ENCODE measurements at places on chromosomes 4 and X.

GRCh38 chr4:35757836-35758235 is 486.5 kb downstream of the ARAP2 start:
- no peak for DNase-seq

DNA sequence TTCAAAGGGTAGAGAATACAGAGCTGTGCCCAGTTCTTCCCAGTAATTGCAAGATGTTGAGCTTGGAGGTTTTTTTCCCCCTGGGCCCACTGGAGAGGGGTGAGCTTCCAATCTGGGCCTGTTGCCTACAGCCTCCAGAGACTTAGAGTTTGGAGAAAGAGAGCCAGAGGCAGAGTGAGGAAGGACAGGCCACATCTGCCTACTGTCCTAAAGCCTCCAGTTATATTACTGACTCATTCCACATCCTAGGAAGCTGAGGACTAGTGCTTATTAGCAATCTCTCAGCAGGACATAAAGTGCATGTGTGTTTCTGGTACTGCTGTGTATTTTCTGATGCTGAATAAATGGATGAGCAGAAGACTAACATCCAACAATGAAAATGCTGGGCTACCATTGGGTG is 181.0 kb upstream of the MAMLD1 start:
- DNase-seq, result peak; percentile 36

DNA sequence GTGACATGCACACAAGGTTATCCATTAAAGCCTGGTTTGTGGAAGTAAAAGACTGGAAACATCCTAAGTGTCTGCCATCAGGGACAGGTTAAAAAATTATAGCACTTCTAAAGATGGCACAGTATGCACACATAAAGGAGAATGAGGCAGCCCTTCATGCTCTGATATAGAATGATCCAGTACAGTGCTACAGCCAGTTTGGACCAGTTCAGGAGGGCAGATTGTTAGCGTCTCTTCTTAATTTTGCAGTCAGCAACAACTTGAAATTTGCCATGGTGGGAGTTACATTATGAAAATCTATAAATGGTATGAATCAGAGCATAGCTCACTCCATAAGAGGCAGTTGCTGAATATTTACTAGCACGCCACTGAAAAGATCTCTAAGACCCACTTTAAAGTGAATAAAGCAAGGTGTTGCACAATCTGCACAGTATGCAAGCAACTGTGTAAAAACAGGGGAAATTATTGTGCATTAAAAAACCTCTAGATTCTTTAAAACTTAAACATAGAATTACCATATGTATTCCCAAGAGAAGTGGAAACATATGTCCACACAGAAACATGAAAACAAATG is 20.3 kb upstream of the SOD3 start:
- peak; percentile 49 for DNase-seq

DNA sequence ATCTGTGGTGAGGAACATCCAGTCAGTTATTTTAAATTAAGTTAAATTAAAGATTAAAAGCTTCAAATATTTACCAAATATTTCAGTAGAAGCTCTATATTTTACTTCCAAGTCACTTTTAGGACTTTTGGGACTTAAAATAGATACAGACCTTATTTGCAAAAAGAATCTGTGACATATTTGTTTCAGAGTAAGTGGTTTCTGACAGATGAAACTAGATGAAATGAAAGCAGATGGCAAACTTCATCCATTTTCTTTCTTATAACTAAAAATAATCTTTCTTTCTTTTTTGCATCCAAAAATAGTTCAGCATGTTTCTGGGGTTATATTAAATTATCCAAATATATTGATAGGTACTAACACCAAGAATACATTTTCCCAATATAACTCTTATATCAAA is 6.6 kb upstream of the UTP3 start:
- no peak for DNase-seq

DNA sequence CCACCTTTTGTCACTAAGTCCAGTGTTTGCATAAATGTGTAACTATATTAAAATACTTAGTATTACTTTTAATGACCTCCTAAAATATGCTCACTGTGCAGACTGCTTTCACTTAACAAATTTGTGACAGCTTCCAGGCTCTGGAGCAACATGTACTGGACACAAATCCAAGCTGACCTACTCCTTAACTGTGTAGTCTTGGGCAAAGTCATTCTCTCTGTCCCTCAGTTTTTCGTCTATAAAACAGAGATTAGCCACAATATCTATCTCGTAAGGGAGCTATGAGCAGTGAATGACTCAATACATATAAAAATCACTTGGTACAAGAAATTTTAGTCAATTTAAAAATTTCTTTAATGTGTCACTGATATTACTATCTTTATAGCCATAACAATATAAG is 20.4 kb upstream of the RAB40A start:
- DNase-seq, result peak; percentile 25

DNA sequence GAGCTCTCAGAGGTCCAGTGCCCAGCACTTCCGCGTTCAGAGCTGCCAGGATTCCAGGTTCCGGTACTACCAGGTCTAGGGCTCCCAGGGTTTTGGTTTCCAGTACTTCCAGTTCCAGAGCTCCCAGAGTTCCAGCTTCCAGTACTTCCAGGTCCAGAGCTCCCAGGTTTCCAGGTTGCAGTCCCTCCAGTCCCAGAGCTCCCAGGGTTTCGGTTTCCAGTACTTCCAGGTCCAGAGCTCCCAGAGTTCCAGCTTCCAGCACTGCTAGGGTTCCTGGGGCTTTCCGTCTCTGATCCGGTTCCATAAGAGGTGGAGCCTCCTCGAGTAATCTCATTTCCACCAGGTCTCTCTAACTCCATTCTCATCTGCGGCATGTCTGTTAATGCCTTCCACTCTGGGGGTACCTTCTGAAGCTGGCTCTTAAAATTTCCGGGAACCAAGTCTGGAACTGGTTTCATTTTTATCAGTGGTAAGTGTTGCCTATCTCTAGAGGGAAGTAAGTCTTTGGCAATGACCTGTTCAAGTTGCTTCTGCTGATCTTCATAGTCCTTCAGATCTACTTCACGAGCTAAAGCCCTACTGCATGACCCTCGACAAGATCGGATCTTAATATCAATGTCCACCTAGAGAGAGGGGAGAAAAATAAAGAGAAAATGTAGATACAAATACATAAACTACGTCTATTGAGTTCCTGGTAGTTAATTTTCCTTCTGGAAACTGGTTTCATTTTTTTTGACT is 4.1 kb downstream of the FGA start:
- DNase-seq, result no peak

DNA sequence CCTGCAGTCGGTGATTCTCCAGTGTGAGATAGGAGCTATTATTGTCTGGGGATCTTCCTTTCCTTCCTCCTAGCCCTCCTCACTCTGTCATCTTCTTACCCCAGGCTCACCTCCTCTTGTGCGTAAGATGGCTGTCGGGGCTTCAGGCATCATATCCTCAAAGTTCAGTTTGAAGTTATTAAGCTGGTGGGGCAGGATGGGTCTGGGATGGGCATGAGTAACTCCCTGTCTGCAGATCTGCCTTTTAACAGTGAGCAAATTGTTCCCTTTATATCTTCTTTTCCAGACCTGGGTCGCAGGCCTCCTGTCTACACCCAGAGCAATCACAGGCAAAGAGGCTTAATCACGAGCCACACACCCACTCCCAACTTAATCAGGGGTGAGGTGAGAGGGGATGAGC is 900 bp upstream of the MTMR1 start:
- no peak for DNase-seq

GRCh38 chr4:98448908-98449307 is 187.7 kb downstream of the RAP1GDS1 start:
- DNase-seq, result no peak

DNA sequence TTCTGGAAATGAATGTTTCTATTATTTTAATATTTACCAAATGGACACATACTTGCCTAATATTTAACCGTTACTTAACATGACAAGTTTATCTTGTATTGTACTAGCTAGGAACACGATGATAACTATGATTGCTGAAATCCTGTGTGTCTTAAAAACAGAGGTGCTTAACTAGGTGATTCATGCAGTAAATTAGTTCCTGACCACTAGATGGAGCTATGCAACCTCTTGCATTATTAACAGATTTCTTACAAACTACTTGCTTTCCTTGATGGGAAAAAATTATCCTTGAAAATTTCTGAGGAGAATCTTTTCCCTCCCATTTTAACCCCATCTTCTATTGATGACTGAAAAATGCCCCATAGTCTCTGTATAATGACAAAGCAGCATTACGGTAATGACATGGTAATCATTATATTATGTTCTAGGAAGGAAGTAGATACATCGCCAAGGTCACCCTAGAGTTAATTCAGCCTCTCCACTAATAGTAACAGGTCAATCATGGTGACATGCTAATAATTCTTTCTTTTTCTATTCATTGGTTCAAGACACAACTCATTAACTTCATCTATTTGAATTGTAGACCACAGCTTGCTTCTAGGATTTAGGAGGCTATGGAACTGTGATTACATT is 844.2 kb downstream of the RAPGEF2 start:
- DNase-seq, result peak; percentile 62

All from GM23248 (cell line).